CD4-positive, alpha-beta T cell treated with Interleukin-4 for 1 hour (primary cell): ENCODE measurements at places on chromosomes 12 and 14.

- DNase-seq, result no peak
Observed at GRCh38 chr12:106107566-106107965, 31.2 kb downstream of the NUAK1 start.

DNA sequence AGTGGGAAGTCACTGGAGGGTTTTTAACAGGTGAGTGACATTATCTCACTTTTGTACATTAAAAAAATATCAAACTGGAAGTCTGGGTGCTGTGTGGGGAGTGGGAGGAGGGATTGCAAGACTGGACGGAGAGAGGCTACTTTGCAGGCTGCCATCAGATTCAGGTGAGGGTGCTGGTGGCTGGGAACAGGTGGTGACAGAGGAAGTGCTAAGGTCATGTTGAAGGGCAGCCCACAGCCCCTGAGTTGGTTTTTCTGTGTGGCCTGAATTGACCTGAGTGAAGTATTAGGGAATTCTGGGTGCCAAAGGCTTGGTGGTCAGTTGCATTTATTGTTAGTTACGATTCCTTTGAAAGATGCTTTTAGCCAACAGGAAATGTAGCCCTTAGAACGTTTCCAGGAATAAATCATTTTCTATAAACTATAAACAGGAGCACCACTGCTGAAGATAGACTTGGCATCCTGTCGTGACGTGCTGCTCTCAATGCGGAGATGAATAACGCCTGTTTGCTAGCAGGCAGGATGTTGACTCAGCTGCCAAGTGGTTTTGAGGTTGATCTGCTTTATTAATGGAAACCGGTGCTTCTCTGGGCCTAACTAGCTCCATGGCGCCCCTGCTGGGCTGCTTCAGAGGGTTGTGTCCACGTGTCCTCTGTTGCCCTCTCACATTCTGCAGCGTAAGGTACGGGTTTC is 707.5 kb upstream of the TMEM132C start:
- DNase-seq, result peak; percentile 42

- DNase-seq, result no peak
Observed at GRCh38 chr12:131832321-131833231, 4.4 kb downstream of the MMP17 start.

- no peak for DNase-seq
Observed at GRCh38 chr14:101963656-101964296, 597 bp upstream of the DYNC1H1 start.

- no peak for DNase-seq
Observed at GRCh38 chr14:68633131-68633991, 159.5 kb downstream of the ZFP36L1 start.

- no peak for DNase-seq
Observed at GRCh38 chr12:60308366-60308991, 712.6 kb downstream of the SLC16A7 start.

DNA sequence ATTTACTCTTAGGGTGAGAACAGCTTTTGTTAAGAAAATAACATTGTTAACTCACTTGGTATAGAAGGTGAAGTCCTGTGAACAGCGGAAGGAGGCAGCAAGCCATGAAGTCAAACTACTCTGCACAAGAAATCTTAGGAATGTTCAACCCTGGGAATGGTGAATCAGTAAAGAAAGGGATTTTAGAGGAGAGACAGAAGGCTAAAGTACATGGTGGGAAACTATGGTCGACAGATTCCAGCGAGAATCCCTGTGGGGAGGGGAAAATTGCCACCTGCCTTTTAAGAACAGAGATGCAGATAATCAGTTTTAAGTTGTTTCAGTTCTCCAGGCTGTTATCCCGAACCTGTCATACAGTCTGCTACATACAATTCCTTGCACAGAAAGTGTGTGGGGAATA is 63.2 kb upstream of the PTPRR start:
- DNase-seq, result no peak

GRCh38 chr14:101862711-101863110 is 101.2 kb downstream of the PPP2R5C start:
- DNase-seq, result no peak

DNA sequence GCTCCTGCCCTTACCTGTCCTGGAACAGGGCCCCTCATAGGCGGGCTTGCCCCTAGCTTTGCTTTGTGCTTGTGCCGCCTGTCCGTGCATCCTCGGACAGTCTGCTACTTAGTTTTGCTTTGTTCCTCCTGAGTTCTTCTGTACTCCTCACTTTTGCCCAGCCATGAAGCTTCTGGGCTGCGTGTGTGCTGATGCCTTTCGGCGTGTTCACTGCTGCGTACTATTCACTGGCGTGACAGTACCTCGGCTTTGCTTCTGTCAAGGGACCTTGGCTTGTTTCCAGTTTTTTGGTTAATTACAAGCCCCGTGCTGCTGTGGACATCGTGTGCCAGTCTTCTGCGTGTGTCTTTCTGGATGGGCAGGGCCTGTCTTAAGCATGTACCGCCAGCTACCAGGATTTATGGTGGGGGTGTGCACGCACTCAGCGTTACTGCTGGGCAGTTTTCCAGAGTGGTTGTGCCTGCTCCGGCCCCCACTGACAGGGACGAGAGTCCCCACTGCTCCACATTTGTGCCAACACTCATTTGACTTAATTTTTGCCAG is 2.5 kb downstream of the PACS2 start:
- DNase-seq, result no peak

- peak; percentile 53 for DNase-seq
Observed at GRCh38 chr14:93033983-93034670, 81.6 kb downstream of the ITPK1 start.

- no peak for DNase-seq
Observed at GRCh38 chr14:24911324-24912109, 138.4 kb downstream of the STXBP6 start.

- no peak for DNase-seq
Observed at GRCh38 chr12:40942326-40942725, 245.8 kb upstream of the PDZRN4 start.

- DNase-seq, result no peak
Observed at GRCh38 chr12:75995691-75996090, 35.9 kb downstream of the PHLDA1 start.

DNA sequence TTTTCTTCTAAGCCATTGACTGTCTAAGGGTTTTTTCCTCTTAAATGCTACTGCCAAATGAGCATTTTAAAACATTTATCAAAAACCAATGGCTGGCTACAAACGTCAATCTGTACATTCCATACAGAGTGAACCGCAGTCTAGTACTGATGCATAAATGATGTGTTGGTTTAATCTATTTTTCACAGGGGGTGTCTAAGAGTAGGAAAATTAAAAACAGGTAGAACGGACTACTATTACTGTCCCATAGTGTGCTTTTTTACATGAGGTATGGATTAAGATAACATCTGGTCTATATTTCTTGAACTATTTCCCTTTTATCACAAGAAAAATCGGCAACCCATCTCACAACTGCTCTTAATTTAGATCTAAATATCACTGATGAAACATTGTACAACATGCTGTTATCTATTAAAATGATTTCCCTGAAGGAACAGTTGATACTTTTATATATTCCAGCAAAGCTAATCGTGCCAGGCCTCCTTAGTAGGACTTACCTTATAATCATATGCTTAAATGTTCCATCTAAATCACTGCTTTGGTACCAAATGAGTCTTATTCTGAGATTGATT is 172.9 kb upstream of the CDKN3 start:
- DNase-seq, result no peak

DNA sequence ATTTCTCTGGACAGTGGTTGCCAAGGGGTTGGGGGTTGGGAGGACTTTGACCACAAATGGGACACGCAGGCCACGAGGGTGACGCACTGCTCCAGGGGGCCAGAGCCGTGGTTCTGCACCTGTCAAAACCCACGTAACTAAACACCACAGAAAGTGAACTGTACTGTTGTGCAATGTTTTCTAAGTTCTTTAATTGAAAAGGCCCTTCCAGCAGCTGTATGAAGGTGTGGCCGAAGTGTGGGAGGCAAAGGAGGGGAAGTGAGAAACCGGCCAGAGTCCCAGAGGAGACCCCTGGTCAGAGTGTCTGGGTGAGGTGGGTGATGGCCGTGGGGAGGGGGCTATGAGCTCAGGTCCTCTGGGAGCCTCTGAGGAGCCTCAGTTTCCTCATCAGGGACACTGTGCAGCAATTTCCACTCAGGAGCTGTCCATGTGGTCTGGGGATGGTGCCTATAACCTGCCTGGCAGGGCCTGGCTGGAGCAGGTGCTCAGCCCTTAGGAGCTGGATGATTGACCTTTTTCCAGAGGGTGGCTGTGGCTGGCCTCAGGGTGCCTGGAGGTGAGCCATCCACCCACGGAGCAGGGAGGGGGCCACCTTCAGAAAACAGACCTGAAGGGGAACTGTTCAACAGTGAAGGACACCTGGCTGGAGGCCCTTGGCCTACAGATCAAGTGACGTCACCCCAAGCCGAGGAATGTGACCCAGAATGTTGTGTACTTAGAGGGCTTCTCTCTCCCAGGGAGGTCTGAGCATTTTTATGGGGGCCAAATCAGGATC is 9.8 kb upstream of the BDKRB2 start:
- no peak for DNase-seq

DNA sequence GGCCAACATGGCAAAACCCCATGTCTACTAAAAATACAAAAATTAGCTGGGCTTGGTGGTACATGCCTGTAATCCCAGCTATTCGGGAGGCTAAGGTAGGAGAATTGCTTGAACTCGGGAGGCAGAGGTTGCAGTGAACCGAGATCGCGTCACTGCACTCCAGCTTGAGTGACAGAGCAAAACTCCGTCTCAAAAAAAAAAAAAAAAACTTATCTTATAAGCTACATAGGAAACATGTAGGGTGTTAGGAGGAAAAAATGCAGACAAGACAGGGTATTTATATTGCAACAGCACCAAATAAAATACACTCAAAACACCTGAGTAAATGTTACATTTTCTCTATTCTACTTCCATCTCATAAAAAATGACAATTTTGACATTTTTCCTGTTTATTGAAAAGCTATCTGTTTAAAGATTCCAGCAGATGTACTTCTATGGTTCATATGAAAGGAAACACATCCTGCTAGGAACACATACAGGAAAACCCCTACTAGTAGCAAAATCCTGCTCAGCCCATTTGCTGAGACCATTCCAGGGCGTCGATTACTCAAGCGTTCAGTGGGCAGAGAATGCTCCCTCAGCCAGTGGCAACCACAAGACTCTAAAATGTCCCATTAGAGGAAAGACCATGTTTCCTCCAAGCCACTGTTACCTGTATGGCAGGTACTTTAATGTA is 19.7 kb downstream of the CORO1C start:
- DNase-seq, result no peak
